ENCODE measurements at places on chromosomes 7 and 10.
A peak's percentile ranks its signal among the peaks of the same experiment; 100 is the strongest.

- DNase-seq: no peak
Measured at GRCh38 chr7:114334989-114335388, 79.6 kb upstream of the FOXP2 start.

DNA sequence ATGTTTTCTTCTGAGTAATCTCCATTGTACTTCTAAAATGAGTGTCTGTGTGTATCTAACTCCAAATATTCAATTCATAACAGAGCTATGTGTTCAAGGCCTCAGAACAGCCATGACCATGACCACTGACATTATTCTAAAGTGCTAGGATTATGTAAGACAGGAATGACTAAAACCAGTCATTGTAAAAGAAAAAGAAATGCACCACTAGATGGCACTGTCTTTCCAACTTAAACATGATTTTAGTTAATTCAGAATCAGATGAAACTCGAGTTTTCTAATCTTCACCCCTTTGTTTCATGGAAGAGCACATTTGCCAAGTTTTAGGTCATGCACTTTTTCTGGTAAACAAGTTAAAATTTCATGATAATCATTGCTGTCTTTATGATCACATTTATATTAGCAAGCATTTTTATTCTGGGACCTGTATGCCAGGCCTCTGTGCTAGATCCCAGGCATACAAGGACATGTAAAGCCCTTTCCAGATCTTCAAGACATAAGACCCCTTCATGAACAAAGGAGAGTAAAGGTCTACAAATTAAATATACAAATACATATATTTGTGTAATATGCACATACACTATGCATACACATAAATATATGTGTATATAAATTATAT lies 26.1 kb upstream of the RSU1 start:
- DNase-seq: no peak

GRCh38 chr10:63129888-63130287 lies 3.2 kb upstream of the NRBF2 start:
- DNase-seq: no peak

- DNase-seq: no peak
Measured at GRCh38 chr7:154857728-154858681, 144.9 kb downstream of the PAXIP1 start.

- DNase-seq: no peak
Measured at GRCh38 chr10:129929343-129930292, 34.5 kb downstream of the EBF3 start.

DNA sequence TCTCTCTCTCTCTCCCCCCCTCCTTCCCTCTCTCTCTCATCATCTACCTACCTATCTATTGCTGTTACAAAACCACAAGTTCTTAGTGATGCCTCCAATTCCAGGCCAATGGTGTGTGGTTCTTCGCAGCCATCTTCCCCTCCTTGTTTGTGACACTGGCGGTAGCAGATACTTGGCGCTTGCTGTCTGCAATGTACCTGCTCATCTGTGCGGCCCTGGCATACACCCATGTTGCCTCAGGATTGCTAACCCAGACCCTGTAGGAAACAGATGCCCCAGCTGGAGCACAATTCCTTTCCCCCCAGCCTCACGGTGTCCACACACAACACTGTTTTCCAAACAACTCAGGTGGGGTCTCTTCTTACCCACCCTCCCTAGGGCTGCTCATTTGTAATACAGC lies 13.6 kb upstream of the DPYSL4 start:
- DNase-seq: no peak

GRCh38 chr10:104117839-104118323 lies 4.1 kb upstream of the SFR1 start:
- DNase-seq: no peak

DNA sequence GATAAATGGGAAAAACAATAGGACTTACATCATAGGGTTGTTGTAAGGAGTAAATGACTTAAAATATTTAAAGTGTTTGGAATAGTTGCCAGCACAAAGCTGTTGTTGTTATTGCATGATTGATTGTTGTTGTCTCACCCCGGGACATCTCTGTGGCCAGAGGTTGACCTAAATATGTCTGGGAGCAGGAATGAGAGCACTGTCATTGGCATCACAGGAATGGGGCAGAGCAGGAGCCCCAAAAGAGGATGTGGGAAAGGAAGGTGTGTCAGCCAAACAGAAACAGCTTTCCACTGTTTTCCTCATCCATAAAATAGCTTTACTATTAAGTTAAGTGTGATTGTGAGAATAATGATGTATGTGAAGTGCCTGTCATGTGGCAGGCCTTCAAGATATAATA lies 121.6 kb downstream of the TMEM168 start:
- no peak for DNase-seq

GRCh38 chr10:122798704-122799231 lies 46.9 kb downstream of the CUZD1 start:
- DNase-seq: no peak

- no peak for DNase-seq
Measured at GRCh38 chr7:22219739-22220493, 137.0 kb downstream of the RAPGEF5 start.

GRCh38 chr7:70098905-70099672 lies 500.8 kb downstream of the AUTS2 start:
- DNase-seq: no peak

- no peak for DNase-seq
Measured at GRCh38 chr10:6114299-6114698, 25.5 kb downstream of the RBM17 start.

DNA sequence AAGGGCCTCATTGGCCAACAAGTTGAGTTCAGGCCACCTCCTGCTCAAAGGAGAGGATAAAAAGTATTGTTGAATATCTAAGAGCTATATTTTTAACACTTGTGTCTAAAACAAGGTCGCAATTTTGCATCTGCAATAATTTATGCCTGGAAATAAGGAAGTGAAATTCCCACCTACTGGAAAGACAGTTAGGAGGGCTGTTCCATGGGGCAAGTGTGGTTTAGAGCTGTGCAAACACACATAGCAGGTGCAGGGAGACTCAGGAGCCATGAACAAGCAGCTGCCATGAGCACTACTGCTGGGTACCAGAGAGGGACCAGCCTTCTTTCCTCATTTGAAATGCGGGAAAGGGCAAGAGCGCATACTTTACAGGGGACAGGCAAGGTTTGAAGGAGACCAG lies 35.5 kb upstream of the IKZF1 start:
- no peak for DNase-seq

- no peak for DNase-seq
Measured at GRCh38 chr7:156703773-156704482, 63.4 kb downstream of the RNF32 start.

GRCh38 chr10:124977648-124978375 lies 35.9 kb downstream of the ZRANB1 start:
- no peak for DNase-seq

DNA sequence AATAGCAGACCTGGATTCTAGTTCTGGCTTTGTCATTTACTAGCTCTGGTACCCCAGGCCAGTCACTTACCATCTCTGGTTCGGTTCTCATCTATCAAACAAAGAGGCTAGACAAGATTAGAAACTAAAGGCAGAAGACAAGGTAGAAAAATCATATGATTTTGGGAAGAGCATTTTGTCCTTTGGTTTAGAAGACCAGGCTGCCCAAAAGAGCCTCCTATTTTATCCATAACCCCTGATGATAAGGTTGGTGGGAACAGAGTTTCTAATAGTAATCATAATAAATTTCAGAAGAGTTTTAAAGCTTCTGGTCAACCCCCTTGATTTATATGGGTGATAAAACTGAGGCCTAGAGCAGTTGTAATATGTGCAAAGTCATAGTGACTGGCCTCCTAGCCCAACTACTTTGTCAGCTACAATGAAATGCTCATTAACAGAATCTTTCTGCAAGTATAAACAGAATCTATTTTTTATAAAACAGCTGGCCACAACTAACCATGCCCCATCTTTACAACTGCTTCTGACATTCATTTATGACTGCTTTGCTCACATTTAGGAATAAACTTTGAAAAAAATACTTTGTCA lies 23.4 kb downstream of the COX15 start:
- DNase-seq: no peak

- DNase-seq: no peak
Measured at GRCh38 chr10:24115403-24115802, 93.5 kb upstream of the KIAA1217 start.

DNA sequence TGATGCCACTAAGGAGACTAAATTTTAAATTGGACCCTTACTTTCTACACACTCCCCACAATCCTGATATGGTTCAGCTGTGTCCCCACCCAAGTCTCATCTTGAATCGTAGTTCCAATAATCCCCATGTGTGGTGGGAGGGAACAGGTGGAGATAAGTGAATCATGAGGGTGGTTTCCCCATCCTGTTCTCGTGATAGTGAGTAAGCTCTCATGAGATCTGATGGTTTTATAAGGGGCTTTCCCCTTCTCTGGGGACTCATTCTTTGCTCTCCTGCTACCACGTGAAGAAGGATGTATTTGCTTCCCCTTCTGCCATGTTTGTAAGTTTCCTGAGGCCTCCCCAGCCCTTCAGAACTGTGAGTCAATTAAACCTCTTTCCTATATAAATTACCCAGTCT lies 18.4 kb upstream of the BET1 start:
- no peak for DNase-seq

DNA sequence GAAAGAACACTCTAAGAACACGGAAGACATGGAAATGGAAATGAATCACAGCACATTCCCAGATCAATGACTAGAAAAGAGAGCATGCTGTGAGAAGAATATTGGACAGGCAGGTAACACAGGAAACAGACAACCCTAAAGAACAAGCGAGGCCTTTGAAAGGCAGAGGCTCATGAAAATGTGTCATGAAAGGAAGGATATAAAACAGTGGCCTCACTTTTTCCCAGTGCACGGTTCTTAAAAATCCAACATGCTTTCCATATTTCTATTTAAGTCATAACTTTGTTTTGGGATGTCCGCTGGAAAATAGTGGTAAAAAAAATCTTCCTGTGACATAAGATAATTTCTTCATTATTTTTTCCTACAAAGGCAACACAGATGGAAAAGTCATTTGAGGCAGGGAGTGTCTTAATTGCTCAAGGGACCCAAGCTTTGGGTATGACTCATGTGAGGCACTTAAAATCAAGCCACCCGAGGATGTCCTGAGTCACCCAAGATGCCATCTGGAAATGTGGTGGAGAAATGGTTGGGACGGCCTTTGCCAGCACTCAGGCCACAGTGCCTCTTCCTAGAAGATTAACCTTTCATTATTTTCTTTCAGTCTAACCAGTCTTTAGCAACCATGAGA lies 17.0 kb downstream of the ITIH5 start:
- no peak for DNase-seq

GRCh38 chr10:46096909-46097575 lies 51.0 kb upstream of the MSMB start:
- DNase-seq: peak; percentile 45

DNA sequence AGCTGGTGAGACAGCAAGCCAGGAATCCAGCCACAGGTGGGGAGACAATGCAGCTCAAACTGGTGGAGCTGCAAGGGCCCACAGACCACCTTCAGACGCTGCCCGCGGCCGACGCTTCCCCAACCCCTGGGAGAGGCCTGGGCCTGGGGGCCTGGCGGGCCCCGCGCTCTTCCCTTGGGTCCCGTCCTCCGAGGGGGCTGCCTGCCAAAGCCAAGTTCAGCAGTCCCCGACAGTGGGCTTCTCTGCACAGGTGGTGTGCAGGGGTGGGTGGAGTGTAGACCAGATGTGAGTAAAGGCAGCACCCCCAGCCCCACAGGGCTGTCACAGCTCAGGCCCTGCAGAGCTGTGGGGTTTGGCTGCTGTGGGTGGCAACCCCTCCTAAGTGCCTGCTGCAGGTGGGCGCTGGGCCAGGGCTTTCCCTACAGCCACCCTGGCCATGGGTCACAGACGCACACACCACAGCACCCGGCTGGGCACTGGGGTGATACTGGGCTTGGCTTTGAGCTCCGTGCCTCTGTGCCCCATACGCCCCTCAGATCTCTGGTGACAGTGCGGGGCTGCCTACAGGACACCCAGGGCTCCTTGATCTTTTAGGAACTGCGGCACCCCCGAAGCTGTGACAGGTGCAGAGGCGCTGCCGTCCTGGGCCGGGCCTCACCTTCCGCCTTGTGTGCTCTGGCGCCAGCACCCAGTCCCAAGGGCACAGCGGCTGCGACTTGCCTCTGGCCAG lies 20.5 kb downstream of the BNIP3 start:
- no peak for DNase-seq

DNA sequence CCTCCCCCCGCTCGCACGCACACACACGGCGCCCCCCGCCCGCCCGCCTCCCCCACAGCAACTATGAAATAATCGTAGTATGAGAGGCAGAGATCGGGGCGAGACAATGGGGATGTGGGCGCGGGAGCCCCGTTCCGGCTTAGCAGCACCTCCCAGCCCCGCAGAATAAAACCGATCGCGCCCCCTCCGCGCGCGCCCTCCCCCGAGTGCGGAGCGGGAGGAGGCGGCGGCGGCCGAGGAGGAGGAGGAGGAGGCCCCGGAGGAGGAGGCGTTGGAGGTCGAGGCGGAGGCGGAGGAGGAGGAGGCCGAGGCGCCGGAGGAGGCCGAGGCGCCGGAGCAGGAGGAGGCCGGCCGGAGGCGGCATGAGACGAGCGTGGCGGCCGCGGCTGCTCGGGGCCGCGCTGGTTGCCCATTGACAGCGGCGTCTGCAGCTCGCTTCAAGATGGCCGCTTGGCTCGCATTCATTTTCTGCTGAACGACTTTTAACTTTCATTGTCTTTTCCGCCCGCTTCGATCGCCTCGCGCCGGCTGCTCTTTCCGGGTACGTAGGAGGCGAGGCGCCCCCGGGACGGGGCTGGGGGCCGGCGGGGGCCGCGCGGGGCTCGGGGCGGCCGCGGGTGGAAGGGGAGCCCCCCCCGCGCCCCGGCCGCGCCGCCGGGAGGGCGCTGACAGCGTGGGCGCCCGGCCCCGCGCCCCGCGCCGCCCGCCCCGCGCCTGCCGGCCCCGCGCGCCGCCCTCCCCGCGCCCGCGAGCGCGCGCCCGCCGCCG lies 441 bp downstream of the BMI1 start:
- DNase-seq: peak; percentile 75

DNA sequence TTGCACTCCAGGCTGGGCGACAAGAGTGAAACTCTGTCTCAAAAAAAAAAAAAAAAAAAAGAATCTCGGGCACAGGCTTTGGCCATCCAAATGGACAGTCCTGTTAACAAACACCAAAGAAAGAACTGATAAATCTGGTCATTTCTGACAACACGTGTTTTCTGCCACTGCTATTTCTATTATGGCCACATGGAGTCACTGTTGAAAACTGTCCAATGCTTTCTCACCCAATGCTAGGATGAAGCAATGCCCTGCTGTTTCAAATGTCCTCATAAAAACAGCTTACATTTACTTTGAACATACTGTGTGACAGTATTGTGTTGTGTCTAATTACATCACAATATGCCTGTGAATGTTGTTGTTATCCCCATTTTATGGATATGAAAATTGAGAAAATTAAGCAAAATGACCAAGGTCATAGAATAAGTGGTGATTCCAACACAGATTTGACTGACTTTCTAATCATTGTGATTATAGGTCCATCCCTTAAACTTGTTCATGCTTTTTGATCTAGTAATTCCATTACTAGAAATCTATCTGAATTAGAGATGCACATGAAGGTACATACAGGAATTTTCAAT lies 19.9 kb upstream of the MAP3K8 start:
- peak; percentile 35 for DNase-seq

Measured in CD4-positive, alpha-beta T cell treated with Interleukin-17A for 4 hours (primary cell).